ENCODE measurements at places on chromosomes 5 and 9.

DNA sequence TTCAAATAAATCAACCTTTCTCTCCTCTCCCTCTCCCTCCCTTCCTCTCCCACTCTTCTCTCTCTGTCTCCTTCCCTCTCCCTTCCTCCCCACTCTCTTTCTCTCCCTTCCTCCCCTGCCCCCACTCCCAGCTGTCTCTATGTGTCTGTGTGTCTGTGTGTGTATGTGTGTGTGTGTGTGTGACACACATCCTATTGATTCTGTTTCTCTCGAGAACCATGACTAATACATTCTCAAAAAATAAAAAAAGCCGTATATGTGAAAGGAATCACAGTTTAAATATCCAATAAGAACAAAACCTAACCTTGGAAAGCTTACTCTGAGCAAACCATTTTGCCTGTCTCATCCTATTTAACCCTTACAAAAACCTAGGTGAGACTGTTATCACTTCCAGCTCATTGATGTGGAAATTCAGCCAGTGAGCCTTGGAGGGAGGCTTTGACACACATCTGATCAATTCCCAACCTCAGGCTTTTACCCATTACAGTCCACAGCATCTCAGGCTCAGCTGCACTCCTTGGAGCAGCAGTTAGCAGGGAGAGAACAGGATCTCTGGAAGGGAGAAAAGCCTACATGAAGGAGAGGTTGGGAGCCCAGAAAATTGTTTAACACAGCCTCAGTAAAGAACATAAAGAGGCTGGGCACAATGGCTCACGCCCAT is 8.3 kb downstream of the HSD17B3 start:
- DNase-seq, result no peak

GRCh38 chr5:141869040-141869439 is 9.2 kb downstream of the PCDH1 start:
- DNase-seq, result no peak

- DNase-seq, result no peak
Observed at GRCh38 chr5:120882038-120882775, 418.1 kb downstream of the PRR16 start.

- no peak for DNase-seq
Observed at GRCh38 chr9:129639034-129639630, 2.8 kb downstream of the ASB6 start.

DNA sequence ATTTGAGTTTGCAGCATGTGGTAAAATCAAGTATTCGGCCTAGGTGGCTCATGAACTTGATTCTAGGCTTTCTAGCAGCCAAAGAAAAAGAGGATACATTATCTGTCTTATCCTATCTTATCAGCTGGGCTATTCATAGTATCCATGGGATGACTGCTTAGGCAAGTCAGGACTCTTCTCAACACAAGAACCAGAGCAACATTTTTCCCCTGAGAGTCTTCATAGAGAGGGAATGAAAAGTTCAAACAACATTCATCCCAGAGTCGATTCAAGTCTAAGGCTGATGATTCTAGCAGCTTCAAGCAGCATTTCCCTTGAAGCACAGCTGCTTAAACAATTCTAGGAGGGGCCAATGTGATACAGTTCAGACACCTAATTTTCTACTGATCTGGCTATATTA is 3.0 kb downstream of the S100Z start:
- no peak for DNase-seq

- DNase-seq, result no peak
Observed at GRCh38 chr5:32357658-32358057, 44.9 kb upstream of the MTMR12 start.

DNA sequence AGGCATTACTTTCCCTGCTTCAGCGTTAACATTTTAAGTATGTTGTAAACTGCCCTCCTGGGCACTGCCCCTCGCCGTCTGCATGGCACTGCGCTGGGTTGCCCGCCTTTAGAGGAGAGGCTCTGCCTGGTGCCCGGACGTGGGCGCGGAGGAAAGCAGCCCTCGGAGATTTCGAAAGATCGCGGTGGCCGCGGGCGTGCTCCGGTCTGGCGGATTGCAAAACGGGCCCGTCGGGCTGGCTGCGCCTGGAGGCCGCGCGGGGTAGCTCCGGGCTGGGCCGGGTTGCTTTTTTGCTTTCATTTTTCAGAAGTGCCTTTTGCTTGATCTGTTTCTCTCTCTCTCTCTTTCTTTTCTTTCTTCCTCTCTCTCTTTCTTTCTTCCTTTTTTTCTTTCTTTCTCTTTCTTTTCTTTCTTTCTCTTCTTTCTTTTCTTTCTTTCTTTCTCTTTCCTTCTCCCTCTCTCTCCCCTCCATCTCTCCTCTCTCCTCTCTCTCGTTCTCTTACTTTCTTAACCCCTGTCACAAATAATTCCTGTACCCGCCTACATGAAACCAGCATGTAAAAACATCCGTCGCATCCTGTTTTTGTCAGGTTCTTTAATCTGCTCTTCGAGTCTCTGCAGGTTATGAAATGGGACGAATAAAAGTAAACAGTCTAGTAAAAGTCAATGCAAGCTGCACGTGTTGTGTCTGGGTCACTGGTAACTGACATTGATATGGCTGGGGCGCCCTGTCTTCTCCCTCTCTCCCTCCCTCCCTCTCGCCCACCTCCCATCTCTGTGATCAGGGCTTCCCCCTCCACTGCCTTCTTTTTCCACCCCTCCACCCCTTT is 1.7 kb downstream of the FST start:
- DNase-seq, result peak; percentile 25

DNA sequence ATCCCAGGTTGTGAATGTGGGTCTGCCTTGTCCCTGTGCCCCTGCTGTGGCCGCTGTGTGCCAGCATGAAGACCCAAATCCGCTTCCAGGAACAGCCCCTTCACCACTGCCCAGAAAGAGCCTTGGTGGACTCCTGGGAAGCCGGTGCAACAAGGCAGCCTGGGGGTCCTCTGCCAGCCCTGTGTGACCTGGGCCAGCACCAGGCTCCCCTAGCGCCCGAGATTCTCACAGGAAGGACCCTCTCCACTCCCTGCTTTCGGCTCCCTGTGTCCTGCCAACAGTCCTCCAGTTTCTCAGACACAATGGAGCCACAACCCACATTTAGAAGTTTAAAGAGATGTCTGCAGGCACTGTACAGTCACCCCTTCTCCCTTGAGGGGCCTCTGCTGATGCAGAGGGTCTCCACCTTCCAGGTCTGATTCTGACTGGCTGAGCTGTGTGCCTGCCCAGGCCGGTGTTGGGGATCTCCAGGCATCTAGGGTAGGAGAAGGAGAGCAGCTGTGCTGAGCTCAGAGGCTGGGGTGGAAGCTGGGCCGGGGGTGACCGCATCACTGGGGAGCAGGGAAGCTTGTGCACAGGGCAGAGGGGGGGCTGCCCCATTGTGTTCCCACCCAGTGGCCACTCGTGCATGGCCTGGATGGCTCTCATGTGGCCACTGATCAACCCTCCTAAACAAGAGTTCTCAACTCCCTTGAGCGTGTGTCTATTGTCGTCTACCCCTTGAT is 174.0 kb downstream of the IRX2 start:
- DNase-seq, result no peak

DNA sequence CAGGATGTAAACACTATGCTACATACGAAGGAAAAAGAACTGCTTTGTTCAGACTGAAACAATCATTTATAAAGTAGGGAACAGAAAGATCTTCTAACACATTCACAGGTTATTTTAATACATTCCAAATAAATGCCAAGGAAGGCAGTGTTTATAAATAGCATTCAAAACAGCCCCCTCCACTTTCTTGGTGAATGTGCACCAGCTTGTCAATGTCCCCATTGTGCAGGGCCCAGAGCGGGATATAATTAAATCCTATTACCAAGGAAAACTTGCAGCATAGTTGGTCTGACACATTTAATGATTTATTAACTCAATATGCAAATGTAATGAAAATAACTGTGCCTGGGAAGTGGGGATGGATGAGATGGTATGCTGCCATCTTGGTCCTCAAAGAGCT is 135.9 kb upstream of the RAD23B start:
- no peak for DNase-seq

DNA sequence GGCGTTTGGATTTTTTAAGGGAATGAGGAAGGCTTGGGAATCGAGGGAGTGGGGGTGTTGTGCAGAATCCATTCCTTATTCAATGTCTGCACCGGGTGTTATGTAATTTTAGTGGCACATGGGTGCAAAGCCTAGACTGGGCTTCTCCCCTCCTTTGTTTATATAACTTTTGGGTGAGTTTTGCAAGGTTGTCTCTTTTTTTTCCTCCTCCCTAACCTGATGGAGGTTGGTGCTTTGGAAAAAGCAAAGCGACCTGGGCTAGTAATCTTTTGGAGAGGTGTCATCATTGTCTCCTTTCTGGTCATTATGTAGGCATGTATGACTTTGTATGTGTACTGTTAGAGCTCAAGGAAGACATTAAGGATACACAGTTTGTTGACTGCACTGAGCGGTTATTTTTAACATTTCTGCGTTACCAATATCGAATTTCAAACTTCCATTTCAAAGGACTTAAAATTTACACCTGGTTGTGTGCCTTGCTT is 3.1 kb downstream of the SMARCA2 start:
- DNase-seq, result no peak

DNA sequence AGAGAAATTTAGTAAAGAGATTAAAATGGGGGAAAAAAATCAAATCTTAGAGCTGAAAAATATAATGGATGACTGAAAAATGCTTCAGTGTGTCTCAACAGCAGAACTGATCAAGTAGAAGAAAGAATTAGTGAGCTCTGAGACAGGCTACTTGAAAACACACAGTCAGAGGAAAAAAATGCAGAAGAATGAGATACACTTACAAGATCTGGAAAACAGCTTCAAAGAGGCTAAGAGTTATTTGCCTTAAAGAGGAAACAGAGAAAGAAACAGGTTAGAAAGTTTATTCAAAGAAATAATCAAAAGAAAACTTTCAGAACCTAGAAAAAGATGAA is 70.5 kb upstream of the OR2K2 start:
- DNase-seq, result no peak

DNA sequence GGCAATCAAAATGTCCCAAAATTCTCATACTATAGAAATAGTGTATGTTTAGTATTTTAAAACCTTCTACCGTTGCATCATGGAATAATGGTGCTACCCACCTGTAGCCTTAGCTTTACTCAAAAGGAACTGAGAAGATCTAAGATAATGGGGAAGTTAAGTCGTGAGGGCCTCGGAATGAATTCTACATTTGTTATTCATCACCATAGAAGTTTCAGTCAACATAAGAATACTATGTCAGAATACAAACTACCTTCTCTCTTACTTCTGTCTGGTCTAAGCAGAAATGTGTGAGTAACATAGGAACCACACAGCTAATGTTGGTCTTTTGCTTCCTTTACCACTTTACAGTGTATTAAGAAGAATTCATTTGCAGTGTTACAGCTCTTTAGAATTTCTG is 43.2 kb downstream of the RFK start:
- DNase-seq, result no peak

DNA sequence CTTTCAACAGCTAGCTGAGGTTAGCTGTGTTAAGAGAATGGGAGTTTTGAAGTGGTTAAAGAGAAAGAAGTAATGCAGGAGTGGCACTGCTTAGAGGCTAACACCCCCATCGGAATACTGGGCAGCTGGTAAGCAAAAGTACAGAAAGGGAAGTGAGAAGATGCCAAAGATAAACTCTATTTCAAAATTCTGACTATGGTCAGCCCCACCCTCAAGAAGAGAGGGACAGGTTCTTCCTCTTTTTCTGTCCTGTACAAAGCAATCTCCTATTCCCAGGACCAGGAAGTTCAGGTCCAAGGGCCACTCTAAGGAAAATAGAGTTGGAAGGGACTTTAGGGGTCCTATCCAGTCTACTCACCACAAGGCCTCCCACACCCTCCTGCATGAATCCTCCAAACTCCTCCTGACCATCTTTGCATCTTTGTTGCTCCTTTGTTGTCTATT is 45.9 kb upstream of the JAK2 start:
- DNase-seq, result no peak

DNA sequence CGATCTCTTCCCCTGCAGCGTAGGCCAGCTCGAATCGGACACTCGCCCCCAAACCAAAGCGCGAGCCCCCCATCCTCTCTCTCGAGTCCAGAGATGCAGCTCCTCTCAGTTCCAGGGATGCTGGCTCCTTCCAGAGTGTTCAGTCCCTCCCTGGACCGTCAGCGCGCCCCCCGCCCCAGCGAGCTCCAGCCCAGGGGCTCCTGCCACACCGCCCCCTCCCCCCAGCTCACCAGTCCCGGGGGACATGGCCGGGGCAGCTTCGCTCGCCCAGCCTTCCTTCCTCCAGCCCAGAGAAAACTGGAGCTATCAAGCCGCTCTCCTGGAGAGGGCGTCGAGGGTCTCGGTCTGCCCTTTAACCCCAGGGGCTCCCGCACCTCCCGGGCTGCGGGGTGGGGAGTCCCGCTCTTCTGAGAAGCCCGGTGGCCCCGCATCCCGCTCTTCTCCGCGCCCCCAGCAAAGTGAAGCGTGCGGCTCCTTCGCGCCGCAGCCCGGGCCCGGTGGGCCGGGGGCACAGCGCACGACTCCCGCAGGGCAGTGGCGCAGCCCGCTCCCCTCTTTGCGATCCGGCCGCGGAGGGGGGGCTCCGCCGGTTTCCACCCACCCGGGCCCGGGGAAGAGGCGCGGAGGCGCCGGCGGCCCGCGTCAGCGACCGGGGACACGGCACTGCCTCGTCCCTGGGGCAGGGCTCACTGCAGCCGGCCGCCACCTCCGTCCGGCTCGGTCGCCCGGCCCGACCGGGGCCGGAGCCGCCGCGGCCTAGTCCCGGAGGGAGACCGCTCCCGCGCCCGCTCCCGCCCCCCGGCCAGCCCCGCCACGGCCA is 587 bp downstream of the MIER3 start:
- peak; percentile 39 for DNase-seq

GRCh38 chr5:97454015-97454414 is 271.0 kb upstream of the RIOK2 start:
- DNase-seq, result no peak

- no peak for DNase-seq
Observed at GRCh38 chr9:15392363-15392762, 30.3 kb upstream of the SNAPC3 start.

GRCh38 chr5:146785065-146785464 is 93.5 kb downstream of the PPP2R2B start:
- no peak for DNase-seq

DNA sequence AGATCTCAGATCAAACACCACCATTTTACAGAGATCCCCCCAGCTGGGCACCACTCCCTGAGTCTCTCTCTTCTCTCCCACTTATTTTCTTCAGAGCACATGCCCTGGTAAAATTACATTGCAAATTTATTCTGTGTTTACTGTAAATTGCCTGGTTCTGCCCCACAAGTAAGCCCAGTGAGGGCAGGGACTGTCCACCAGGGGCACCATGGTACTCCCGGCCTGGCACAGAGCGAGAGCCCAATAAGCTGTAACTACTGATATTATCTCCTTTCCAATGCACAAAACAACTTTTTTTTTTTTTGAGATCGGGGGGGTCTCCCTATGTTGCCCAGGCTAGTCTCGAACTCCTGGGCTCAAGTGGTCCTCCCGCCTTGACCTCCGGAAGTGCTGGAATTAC is 123.0 kb downstream of the PAX5 start:
- DNase-seq, result no peak

DNA sequence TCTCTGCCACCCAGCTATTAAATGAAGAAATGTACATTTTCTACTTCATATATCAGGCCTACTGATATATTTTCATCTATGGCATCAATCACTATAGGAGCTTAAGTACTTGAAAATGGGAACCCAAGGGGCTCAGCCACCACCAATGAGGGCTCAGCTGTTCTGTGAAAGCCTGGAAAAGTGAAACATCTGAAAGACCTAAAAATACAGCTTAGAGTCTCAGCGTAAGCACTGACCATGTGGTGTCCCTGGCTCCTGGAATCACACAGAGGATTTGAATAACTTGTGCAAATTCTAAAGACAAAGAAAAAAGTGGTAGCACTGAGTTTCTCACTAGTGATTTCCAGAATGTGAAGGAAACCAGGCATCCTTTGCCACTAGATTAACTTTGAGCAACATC is 64.5 kb downstream of the PTPRD start:
- DNase-seq, result no peak

Measured in left kidney (tissue), 8 donors.